CD4-positive, alpha-beta T cell treated with Interleukin-21 for 1 hour (primary cell): ENCODE measurements at places on chromosomes 1 and 21.

DNA sequence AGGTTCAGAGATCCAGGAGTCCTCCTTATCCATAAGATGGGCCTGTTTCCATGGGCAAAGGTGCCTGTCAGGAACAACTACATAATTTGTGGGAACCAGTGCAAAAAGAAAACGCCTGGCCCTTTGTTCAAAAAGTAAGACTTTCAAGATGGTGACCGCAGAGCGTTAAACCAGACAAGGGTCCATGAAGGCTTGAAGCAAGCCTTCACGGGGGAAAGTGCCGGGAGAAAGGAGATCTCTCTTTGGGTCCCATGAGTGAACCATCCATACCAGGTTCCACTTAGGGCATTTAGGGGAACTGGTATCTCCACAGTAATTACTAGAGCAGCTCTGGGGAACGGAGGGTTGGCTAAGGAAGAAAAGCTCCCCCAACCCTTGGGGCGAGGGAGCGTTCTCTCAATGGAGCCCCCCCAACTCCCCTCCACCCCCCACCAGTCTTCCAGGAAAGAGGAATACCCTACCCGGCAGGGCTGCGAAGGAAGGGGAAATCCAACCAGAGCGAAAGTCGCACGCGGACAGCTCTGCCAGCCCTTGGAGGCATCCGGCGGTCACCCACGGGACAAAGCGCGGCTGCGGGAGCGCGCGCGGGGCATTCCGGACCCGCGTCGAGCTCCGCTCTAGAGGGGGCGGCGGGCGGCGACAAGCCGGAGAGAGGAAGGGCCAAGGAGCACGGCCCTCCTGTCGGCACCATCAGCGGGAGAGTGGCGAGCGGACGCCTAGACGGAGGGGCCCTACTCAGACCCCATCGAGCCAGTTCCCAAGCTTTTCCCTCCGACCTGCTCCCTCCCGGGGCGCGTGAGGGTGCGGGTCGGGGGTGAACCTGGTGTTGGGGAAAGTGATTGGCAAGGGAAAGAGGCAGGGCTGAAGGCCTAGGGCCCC is 687 bp upstream of the RASSF5 start:
- peak; percentile 45 for DNase-seq

DNA sequence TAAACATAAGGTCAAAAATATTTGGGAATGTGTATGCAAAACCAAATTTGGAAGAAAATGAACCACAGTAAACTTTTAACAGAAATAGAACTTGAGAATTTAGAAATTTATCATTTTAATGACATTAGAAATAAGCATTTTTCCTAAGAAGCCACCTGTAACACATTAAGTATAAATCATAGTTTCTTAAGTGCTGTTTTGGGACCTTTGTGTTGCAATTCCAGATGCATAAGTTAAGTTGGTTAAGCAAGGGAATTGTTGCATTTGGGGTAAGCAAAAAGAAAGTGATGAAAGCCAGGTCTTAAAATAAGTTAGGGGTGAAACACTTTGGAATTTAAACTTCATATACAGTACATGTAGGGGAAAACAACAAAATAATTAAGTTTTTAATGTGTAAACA is 49.8 kb downstream of the CDKN2C start:
- no peak for DNase-seq

- no peak for DNase-seq
Observed at GRCh38 chr1:67570486-67571143, 114.4 kb upstream of the GADD45A start.

DNA sequence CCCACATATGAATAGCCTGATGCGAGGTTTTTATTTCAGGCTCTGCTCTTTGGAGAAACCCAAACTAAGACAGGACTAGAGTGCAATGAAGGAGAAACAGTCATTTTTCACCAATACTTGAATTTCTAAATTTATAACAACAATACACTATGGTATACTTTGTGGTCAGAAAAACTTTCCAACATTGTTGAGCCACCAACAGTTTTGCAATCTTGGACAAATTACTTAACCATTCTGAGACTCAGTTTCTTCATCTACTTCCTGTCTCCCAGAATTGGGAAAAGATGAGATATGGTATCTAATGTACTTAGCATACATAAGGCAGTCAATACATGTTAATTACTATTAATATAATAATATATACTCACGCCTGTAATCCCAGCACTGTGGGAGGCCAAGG is 519.8 kb upstream of the PLXNA2 start:
- DNase-seq = no peak

DNA sequence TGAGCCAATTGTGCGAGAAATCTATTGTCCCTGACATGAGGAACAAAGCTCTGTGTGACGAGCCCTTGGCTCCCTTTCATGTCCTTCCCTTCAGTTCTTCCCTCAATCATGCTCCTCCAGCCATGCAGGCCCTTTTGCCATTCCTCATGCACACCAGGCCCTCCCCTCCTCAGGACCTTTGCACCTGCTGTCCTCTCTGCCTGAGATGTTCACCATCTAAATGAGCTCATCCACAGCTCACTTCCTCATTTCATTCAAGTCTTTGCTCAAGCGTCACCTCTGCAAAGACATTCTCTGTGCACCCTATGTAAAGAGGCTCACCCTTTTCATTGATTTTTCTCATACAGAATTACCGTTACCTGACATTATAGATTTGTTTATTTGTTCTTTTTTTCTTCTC is 43.7 kb downstream of the C8B start:
- no peak for DNase-seq

DNA sequence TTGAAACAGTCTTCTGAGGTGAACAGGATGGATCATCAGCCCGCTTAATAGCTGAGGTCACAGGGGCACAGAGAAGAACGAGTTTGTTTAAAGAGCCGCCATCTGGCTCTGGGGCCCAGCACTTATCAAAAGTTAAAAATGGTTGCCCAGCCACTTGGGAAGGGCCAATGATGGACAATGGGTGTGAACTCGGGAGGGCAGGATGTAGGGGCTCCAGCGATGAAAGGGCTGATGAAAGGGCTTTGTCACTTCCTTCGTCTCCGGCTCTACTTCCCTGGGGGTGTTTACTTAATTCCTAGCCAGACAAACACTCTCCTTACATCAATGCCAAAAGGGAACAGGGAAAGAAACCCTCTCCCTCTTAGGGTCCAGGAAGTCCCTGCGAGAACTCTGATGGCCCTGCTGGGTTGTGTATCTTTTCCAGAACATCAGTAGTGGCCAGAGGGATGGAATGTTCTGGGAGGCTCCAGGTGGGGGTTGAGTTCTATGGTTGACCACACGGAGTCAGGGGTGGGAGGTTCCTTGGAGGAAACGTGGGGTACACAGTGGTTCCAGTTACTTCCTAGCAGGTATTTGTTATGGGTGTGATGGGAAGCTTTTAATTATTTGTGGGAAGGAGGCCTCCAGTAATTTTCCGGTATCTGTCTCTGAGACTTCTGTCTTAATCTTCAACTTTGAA is 9.0 kb upstream of the ABCG1 start:
- no peak for DNase-seq

GRCh38 chr1:202728951-202729350 is 18.7 kb upstream of the SYT2 start:
- DNase-seq = no peak

DNA sequence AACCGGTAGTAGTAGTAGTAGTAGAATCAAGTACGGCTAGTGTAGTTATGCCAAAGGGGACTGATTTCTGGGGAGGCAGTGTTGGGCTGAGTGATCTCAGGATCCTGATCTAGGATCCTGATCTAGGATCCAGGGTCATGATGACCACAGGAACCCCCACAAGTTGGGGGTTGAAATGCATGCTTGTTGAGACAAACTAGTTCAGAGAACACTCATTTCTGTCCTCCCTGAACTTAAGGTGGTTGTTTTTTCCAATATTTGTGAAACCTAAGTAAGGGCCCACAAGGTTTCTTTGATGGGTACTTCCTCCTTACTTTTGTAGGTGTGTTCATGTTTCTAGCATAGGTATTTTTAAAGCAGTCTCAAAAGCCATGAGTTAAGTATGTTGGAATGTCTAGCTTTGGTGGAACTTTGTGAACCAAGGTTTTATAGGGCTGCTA is 33.9 kb upstream of the PDC start:
- DNase-seq = no peak

- no peak for DNase-seq
Observed at GRCh38 chr1:229947968-229948367, 119.1 kb upstream of the GALNT2 start.

DNA sequence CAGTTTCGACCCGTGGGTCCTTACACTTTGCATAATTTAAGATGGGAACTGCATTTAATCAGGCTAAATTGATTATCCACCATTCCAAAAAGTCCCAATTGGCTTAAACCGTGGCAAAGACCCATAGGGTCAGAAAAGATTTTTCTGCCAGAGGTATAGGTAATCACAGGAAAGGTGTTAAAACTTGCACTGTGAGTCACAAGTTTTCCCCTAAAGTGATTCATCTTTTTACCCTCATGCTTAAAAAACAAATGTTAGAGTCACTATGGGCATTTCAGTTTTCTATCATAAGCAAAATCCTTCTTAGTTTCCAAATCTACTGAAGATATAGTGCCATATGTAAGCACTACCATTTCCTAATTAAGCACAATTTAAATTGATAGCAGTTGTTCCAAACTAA is 1079.8 kb downstream of the ADGRL2 start:
- no peak for DNase-seq

DNA sequence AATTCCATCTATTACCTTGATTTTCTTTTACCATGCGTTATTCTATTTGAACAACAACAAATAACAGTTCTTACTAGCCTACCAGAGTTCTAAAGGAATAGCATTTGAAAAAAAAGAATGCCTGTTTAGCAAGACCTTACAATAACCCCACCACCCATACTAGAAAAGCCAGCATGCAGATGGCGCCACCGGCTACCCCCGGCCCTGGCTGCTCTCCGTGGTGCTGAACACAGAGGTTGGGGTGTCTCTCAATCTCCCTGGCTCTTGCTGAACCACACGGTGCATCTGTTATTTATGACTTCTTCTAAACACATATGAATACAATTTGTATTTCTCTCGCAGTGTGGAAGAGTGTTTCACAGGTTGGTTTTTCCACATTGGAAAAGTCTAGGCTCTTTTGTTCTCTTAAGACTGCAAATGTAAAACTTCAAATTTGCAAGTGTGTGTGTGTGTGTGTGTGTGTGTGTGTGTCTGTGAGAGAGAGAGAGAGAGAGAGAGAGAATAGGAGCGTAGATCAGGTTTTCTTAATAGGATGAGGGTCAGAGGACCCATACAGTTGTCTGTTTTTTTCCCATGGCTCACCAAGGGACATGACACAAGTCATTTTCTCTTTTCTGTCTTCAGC is 13.6 kb downstream of the GRIK3 start:
- no peak for DNase-seq

DNA sequence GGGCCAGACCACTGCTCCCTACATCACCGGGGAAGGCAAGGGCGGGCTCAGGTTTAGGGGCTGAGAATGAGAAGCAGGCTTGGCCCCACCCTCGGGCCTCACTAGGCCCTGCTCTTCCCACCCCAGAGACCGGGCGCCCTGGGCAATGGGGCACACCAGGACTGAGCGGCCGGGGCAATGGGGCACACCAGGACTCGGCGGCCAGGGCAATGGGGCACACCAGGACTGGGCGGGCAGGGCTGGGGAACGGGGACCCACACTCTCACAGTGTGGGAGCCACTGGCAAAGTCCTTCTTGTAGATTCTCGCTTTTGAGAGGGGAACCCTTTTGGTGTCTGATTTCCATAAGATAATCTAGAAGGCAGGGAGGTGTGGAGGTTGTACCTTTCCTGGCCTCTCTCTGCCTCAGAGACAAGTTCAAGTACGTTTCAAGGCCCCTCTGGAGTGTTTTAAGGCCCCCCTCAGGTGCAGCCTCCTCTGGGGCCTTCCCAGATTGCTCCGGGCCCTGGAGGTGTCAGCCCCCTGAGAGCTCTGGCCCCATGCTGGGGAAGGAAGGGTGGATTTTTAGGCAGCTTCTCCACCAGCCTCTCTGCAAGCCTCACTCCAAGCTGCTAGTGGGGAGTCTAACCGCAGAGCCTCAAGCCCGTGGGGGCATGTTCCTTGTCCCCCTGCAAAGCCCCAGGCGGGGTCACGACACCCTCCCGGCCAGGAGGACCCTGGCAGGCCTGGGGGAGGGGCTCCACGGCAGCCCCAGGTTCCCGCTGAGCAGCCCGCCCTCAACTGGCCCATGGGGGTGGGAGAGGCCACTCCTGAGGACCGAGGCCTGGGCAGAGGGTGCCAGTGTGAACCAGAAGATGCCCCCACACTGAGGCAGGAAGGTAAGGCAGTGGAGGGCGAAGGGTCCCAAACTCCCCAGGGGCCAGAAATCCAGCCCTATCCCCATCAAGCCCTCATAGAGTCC is 66.2 kb downstream of the ARHGEF16 start:
- no peak for DNase-seq

GRCh38 chr1:97114842-97115241 is 393.3 kb downstream of the PTBP2 start:
- no peak for DNase-seq

GRCh38 chr1:31657020-31657804 is 12.5 kb upstream of the PEF1 start:
- no peak for DNase-seq
